ENCODE measurements at places on chromosomes 5 and 9. TPM values are rescaled to one million over a fixed set of nuclear protein-coding genes. Genes with fewer than 3 reads are reported as not detected.

Gene LCN1
- not detected for total RNA-seq

Gene RPP25L
- total RNA-seq: 19.2 TPM

Gene DNAH5
- total RNA-seq: 0.36 TPM

Gene LCN9
- not detected for total RNA-seq

Gene ZNF354B
- total RNA-seq: 12.3 TPM

Gene WHRN
- total RNA-seq: 2.2 TPM

Gene GABRA6
- not detected for total RNA-seq

Gene FBP2
- not detected for total RNA-seq

Gene WDR38
- not detected for total RNA-seq

Gene ADRA1B
- 0.36 TPM for total RNA-seq

Gene PTGES2
- total RNA-seq: 42.7 TPM

Gene ZFP37
- total RNA-seq: 3.3 TPM

Gene PCDHB12
- 0.59 TPM for total RNA-seq

Gene C9orf43
- total RNA-seq: 0.36 TPM

Gene SPATA31D1
- total RNA-seq: not detected

Gene ACO1
- total RNA-seq: 105 TPM

Gene FKTN
- 21.0 TPM for total RNA-seq

Gene PKD2L2
- total RNA-seq: under 0.01 TPM

Gene TMC1
- not detected for total RNA-seq

Gene OLFML2A
- 27.1 TPM for total RNA-seq

Gene GAPT
- total RNA-seq: not detected

Gene NR4A3
- 0.36 TPM for total RNA-seq

Gene KIAA1958
- total RNA-seq: 2.5 TPM

Gene THBS4
- 0.29 TPM for total RNA-seq

Gene SSBP2
- 18.1 TPM for total RNA-seq

Gene PCDHB16
- total RNA-seq: 1.1 TPM

Gene ENG
- total RNA-seq: 60.8 TPM
